ENCODE measurements at places on chromosomes 4 and X. TPM values are rescaled to one million over a fixed set of nuclear protein-coding genes. Genes with fewer than 3 reads are reported as not detected.

Gene C4orf54
- total RNA-seq = not detected

Gene PDGFRA
- 254 TPM for total RNA-seq

Gene CCDC120
- 0.39 TPM for total RNA-seq

Gene SMPX
- total RNA-seq = not detected

Gene RHOXF2B
- not detected for total RNA-seq

Gene HS3ST1
- not detected for total RNA-seq

Gene SPANXA2
- total RNA-seq = not detected

Gene ADH1A
- not detected for total RNA-seq

Gene RAPGEF2
- 25.4 TPM for total RNA-seq

Gene PSAPL1
- total RNA-seq = not detected

Gene AMTN
- total RNA-seq = not detected

Gene ANOS1
- not detected for total RNA-seq

Gene USP17L10
- total RNA-seq = not detected

Gene CT45A5
- not detected for total RNA-seq

Gene SSX4B
- total RNA-seq = not detected

Gene CDKL2
- total RNA-seq = 0.37 TPM

Gene RS1
- not detected for total RNA-seq

Gene FANCB
- 5.9 TPM for total RNA-seq

Gene TBX22
- total RNA-seq = not detected

Gene ADRA2C
- total RNA-seq = not detected

Gene PLS3
- total RNA-seq = 117 TPM

Gene SLC9A7
- 30.5 TPM for total RNA-seq

Gene COMMD8
- total RNA-seq = 20.9 TPM

Gene ASB12
- not detected for total RNA-seq

Gene IGFBP7
- total RNA-seq = 4.5 TPM

Gene NLGN4X
- not detected for total RNA-seq

Gene CXCL10
- total RNA-seq = under 0.01 TPM

Gene PAGE5
- not detected for total RNA-seq
